ENCODE measurements at places on chromosomes 5 and 9.

DNA sequence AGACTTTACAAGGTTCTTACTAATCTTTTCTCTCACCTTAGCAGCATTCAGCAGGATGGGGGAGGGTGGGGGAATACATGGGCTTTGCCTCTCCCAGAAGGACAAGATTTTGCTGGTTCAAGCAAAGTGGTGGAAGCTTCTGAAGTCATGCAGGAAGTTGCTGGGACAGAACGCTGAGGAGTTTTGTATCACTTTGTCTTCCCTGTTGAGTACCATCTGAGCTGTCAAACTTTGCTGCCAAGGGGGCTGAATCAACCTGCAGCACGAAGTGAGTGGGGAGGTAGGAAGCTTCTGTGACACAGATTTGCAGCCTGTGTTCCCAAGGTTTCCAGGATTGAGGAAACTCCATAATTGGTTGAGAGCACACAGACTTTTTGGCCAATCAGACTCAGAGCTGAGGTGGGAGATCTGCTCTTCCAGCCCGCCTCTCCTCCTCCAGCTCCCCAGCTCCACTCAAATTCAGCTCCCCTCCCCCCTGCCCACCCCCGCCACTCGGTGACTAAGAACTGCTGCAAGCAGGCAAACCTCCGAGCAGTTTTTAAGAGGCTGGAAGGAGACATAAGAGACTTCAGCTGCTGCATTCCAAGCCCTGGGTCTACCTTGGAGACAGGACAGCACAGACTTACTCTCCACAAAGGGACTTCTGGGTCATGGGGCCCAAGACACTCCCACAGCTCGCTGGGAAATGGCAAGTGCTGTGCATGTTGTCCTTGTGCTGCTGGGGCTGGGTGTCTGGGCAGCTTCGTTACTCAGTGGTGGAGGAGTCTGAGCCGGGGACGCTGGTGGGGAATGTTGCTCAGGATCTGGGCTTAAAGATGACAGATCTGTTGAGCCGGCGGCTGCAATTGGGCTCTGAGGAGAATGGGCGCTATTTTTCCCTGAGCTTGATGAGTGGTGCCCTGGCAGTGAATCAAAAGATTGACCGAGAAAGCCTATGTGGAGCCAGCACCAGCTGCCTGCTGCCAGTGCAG is at the start of gene PCDHGC5:
Gene PCDHGC5 (plus strand): TSS at position 491 of the 971 bp plus-strand sequence. CDS start 160 bp downstream, at position 651.
- no peak for DNase-seq

GRCh38 chr5:14483504-14484157 is 98.0 kb upstream of the OTULINL start:
- no peak for DNase-seq

DNA sequence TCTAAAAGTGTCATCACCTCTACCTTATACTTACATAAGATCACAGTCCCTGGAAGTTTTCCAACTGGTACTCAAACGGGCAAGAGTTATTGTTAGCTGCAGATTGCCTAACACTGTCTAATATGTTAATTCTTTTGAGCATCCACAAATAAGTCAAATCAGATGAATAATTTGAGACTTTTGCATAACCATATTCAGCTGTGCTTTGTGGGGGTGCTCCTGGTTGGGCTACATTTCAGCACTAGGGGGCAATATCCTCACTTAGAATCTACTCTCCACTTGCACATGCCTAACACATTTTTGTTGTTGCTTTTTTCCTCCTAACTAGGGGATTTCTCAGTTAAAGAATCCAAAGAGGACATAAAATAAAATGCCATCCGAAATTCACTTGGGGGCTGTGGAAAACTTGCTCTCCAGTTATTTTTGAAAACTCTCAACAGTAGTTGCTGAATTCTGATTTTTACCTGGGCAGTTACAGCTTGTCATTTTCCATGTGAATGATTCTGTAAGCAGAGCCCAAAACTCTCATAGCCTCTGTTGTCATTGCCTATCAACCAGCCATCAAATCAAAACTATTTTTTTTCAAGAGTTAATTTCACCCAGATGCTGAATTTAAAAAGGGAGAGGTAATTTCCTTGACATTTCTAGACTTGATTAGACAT is 71.5 kb downstream of the TRIM36 start:
- no peak for DNase-seq

DNA sequence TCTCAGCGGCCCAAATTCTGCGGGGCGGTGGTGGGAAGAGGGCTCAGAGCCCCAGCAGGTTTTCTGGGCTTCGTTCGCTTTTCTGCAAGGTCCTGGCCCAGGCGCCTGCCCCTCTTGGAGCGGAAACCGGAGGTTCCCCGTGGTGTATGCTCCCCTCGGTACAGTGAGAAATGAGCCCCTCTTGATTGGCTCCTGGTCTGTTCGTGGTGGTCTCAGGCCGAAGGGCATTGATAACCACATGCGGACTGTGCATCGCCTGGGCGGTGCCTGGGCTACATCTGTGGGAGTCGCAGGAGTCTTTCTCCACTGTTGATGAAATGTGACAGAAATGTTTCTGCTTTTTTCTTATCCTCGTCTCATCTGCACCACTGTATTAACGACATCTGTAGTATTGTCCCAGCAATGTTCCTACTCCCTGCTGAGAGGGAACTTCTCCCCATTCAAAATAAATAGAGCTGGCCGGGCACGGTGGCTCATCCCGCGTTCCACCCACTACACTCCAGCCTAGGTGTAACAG is 682 bp downstream of the MAN1B1 start:
- no peak for DNase-seq

DNA sequence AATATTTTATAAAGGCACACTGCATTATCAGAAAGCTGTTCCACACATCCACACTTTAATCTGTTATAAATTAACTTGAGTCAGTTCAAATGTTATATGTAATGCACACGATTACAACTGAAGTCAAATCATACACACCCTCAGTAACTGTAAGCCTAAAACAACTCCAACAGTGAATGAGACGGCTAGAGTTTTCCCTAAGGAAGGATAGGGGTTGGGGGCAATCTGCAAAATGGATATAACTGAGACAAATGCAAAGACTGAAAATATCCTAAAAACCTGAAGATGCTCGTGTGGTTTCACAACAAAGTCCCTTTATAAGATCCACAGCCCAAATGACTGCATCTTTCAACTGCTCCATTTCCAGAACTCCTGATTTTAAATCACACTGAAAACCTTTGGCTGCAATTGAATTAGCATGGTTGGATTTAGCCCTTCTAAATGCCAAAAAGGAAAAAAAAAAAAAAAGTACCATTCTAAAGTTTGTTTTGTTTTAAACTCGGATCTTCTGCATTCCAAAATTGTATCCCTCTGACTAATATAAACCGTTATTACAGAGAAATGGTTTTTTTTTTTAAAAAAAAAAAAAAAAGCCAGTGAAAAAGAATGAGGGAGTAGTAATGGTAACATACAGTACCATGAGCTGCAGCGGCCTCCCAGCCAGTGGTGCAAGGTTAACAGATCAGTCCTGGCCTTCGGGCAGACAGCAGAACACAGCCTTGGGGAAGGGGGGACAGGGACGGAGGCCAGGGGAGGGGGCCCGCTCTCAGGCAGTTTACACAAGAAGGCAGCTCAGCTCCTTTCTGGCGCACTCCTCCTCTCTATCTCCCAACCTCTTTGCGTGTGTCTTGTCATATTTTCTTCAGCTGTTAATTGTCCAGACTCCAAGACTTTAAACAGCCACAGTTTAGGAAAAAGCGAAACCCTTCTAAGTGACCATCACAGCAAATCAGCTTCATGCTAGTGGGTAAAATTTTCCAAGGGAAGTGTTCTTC is 166.1 kb downstream of the BNC2 start:
- DNase-seq = no peak

DNA sequence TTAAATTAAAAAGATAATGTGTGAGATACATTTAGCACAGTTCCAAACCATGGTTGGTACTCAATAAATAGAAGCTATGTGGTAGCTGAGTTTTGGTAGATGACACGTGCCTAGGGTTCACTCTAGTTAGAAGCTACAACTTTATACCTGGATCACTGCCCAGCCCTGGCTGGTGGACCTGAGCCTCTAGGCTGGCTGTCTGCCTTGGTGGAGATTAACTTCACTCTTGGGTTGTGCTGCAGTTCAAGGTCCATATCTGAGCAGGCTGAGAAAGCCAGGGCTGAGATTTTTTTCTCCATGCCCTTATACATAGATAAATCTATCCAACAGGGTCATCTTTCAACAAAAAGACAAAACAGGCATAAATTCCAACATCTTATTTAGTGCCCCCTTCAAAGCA is 44.6 kb upstream of the SPDL1 start:
- DNase-seq = no peak

- no peak for DNase-seq
Observed at GRCh38 chr5:122420537-122421236, 108.7 kb downstream of the SNCAIP start.

- DNase-seq = no peak
Observed at GRCh38 chr5:166962461-166962860, 1329.0 kb upstream of the WWC1 start.

GRCh38 chr5:104708027-104708426 is 1145.4 kb upstream of the NUDT12 start:
- DNase-seq = no peak

DNA sequence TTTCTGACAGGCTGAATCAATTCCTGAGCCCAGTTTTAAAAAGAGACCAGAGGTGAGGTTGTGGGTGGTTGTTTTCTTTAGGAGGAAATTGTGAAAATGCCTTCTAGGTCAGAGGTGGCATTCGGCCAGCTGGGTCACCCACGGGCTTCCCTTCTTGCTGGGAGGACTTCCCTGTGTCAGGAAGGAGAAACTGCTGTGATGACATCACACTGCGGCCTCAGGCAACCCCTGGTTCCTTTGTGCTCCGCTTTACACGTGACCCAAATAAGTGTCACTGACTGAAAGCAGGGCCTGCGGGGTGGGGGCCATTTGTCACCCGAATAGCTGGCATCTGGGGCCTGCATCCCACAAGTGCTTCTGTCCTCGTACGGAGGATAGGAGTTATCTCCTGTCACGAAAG is 39.7 kb downstream of the FABP6 start:
- DNase-seq = no peak

- DNase-seq = no peak
Observed at GRCh38 chr5:417301-418161, 25.4 kb upstream of the EXOC3 start.

DNA sequence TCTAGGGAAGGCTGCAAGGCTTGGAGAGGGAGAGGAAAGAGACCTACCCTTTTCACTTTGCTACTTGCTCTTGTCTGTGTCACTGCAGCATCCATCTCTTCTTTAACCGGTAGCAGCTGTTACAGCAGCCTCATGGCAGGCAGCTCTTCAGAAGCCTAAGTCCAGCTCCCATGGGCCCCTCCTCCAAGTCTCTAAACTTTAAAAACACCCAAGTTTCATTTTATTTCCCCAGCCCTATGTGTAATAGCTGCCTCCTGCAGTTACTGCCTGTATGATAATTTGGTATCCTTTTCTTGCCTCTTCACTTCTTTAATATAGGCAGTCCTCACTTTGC is 313.1 kb upstream of the PIK3R1 start:
- no peak for DNase-seq

GRCh38 chr5:105475401-105475800 is 1912.8 kb upstream of the NUDT12 start:
- DNase-seq = no peak

DNA sequence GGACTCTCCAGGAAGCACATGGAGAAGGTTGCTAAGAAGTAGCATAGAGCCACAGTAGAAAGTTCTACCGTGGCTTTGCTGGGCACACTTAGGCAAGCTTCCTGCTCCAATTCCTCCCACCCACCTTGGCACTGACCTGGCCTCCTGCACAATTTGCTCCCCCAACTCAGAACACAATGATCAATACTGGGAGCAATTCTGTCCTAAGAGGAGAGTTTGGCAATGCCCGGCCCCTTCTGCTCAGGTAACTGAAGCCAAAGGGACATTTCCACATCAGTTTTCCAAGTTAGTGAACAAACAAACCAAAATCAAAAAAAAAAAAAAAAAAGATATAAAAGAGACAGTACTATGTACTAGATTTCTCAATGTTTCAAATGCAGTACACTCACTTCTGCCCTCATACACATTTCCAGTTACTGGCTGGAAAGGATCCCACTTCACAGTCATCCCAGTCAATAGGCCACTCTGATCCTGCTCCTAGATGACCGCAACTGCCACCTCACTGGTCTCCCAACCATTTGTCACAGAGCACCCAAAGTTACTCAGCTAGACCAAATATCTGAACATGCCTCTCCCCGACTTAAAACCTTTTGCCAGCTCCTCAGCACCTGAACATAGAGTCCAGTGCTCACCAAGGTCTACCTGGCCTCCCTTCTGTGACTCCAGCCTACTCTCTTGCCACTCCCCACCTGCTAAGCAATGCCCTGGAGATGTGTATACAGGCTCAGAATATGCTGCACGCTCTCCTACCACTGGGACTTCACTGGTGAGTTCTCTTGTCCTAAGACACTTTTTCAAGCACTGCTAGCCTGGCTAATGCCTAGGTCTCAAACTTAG is 21.3 kb downstream of the ABCA1 start:
- DNase-seq = no peak

All from activated T-cell treated with anti-CD3 and anti-CD28 coated beads for 4 hours (primary cell).